Natural killer cell (primary cell): ENCODE measurements at places on chromosomes 2 and 18.

DNA sequence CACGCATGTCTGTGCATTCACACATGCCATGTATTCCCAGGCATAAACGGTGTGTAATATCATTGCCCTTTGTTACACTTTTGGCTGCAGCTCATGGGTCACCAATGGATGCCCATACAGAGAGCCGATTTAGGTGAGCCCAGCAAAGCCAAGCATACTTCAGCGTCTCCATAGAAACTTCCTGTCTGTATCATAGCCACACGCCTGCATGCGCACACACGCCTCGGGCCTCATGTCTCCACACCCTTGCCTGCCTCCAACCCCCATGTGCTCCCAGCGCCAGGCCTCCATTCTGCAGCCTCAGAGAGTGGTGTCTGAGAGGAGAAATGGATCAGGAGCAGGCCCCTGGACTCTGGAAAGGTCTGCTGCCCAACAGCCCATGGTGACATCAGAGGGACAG lies 33.5 kb upstream of the SELENOI start:
- no peak for DNase-seq

- DNase-seq = no peak
Measured at GRCh38 chr2:23579674-23580073, 194.7 kb downstream of the KLHL29 start.

GRCh38 chr2:201260302-201260800 lies at the start of gene CASP8:
TSS of gene CASP8 (plus strand) at chr2:201260536. CDS start at chr2:201266487, 5,951 bp downstream.
- DNase-seq = peak; percentile 69

DNA sequence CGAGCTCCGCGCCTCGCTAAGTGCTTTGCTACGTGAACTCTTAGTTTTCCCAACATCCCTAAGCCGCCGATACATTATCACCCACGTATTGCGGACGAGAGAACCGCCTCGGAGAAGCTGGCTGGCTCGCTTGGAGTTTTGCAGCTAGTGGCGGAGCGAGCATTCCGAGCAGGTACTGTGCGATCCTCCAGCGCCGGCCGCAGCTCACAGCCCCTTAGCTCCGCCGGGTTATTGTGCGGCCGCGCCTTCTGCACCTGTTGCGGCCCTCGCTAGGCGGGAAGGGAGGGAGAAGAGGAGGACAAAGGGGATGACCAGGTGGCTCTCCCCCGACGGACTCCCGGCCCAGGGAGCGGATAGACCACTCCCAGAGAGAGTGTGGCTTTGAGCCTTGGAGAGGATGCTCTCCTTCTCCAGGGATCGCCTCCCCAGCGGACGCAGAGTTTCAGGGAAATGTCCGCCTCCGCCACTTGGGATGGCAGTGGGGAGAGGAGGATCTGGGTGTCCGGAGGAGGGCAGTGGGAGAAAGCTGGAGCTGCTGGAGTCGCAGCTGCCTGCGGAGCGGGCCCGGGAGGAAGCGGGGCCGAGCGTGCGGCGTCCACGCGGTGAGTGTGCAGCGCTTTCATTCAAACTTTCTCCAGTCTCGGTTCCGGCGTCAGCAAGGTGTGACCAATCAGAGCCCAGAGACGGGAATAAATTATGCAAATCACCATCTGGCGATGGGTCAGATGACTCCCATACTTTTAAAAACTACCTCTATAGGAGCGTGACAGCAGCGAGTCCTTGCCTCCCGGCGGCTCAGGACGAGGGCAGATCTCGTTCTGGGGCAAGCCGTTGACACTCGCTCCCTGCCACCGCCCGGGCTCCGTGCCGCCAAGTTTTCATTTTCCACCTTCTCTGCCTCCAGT lies at the start of gene LIPG:
TSS of gene LIPG (plus strand) at position 769 of the 905 bp plus-strand sequence. CDS start 252 bp downstream, outside the sequence.
- DNase-seq = peak; percentile 37

DNA sequence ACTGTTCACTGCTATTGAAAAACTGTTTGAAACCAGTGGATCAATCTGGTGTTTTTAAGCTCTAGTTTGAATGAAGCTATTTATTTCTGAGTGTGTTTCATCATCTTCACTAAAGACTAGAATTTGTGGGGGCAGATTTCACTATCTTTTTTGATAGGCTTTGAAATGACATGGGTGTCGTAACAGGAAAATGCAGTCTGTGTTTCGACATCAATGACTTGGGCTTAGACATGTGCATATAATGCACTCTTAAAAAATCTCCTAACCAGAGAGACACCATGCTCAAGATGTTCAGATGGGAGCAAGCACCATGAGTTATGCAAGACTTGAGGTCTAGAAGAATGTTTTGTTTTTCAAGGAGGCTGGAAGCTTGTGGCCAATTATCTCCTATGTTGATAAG lies 221.6 kb downstream of the GPD2 start:
- no peak for DNase-seq

GRCh38 chr18:78912844-78913243 lies 66.8 kb upstream of the SALL3 start:
- no peak for DNase-seq

DNA sequence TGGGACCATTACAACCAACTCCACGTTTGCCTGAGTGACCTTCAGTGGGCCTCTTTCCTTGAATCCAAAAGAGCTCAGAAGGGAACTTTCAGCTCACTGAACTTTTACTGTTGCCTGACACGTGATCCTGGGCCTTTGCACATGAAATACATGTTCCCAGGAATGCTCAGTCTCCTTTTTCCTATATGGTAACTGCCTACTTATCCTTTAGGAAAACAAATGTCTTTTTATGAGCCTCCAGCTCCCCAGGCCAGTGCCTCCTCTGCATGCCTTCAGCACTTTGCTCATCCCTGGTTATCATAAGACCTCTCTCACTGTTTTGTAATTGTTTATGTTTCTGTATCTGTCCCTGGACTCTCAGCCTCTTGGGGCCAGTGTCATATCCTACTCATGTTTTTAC lies 5.1 kb downstream of the PLA2R1 start:
- no peak for DNase-seq

GRCh38 chr2:141058556-141058955 lies 1072.3 kb downstream of the LRP1B start:
- DNase-seq = no peak

GRCh38 chr18:23143815-23144261 lies 8.6 kb downstream of the CABLES1 start:
- DNase-seq = no peak

DNA sequence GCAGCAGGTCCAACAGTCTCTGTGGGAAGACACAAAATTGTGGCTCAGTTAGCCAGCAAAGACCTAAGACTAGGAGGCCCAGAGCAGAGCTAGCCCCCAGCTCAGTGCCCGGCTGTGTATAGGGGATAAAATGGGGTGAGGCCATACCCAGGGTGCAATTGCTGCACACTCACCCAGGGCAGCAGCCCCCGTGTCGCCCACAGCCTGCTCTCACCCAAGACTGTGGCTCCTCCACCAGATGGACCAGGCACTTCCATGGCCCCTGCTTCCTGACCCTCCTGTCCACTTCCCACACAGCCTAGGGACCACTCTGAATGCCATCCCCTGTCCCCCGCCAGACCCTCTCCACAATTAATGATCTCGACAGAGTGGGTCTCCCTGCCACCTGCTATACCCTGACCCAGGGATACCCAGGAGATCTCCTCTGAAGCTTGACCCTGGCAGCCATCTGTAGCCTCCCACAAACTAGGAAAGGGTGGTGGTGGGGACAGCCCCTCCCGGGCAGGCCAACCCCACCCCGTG lies 85.7 kb downstream of the HS1BP3 start:
- DNase-seq = no peak

DNA sequence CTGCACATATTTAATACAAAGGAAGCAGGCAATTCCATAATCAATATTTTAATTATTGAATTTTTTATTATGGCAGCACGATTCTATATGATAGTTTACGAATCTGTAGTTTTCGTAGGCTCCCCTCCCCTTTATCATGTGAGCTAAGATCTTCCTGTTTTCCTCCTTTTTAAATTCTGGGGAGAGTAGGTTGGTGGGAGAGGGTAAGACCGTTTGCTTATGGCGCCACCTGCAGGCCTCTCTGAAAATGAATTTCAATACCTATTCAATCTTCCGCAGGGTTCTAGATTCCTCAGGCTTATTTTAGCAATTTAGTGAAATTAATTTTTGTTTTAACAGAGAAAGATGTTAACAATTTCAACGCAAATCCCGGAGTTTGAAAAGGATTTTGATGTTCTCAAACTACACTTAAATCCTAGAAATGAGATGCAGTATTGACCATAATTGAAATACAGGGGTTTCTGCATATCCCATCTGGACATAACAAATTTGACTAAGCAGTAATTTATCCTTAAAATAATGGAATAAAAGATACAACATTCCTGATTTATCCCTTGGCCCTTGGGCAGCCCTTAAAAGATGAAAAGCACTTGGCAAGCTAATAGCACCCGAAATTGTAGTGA lies 12.8 kb upstream of the GBX2 start:
- DNase-seq = peak; percentile 58

DNA sequence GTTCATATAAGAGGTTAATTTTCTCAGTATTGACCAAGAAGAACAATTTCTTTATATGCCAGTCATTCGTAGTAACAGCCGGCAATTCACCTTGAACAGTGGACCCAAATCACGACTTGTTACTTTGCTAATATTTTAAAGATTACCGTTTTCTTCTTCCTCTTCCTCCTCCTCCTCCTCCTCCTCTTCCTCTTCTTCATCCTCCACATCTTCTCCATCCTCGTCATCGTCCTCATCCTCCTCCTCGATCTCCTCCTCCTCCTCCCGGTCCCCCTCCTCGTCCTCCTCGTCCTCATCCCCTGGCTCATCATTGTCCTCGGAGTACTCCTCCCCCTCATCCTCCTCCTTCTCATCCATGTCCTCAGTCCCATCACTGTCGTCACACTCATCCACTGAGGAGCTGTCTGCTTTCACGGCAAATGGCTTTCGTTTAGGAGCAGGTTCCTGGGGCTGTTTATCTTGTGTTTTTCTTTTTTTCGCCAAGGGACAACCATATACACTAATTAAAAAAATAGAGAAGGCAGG lies 198.6 kb upstream of the PXDN start:
- DNase-seq = no peak

DNA sequence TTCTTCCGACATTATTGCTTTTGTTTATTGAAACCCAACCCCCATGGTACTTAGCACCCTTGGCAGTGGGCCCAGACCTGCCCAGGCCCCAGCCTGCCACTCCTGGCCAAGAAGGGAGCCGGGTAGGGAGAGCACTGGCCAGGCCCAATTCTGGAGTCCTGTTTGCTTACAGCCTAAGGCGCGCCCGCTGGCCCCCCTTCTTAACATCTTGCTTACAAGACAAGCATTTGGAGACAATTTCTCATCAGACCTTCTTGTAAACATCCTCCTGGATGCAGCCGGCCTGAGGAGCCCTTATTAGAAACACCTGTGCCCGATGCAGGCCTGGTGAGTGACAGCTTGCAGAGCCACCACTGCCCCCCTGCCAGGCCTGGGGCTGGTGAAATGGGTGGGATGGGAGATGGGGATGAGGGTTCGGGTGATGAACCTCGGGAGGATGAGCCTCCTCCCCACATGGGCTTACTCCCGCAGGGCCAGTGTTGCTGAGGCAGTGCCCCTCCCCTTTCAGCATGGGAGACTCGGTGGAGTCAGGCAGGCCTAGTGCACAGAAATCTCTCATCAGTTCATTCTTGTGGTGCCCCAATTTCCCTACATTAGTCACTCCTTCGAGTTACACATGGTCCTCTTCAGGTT lies 217.5 kb downstream of the CYP26B1 start:
- no peak for DNase-seq

GRCh38 chr2:140462990-140463389 lies 1667.8 kb downstream of the LRP1B start:
- DNase-seq = no peak

DNA sequence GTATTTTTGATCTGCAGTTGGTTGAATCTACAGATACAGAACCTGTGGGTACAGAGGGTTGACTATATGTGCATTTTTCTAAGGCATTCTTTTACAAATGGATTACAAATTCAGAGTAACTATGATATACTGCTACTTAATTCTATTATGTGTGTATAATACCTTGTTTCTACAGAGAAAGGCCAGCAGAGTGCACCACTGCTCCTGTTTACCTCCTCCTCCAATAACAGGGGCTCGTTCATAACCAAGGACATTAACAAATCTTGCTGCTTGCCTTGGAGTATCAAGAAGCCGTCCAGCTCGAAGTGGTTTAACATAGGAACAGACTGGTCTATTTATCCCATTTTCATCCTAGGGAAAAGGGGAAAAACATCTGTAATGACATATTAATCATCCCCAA lies 16.4 kb downstream of the CEP76 start:
- DNase-seq = no peak

GRCh38 chr2:1891971-1892486 lies 147.7 kb upstream of the PXDN start:
- DNase-seq = no peak

DNA sequence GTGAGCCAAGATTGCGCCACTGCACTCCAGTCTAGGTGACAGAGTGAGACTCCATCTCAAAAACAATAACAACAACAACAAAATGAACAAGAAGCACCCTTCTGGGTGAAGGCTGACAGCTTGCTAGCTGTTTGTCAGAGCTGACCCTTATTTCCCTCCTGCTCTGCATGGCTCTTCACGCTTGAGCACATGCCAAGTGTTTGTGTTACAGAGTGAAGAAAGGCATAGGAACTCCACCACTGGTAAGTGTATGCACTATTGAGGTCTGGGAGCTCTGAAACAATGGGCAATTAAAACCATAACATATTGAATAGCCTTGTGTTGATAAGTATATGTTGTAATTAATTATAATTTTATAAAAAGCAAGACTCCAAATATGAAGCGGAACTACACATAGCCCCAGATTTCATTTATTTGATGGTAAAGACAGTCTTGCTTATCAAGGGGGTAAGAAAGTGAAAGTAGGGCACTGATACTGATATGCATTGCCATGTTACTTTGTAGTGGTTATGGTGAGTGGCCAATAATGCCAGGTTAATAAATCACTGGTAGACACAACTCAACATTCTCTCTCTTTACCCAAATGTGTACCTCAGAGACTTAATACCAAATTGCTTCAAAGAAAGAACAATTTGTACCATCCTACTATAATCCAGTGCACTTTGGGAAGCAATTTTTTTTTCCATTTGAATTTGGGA lies 163.4 kb downstream of the VWC2L start:
- no peak for DNase-seq

- no peak for DNase-seq
Measured at GRCh38 chr2:48406116-48406515, 123.8 kb upstream of the STON1 start.

GRCh38 chr18:26039203-26039602 lies 51.2 kb downstream of the SS18 start:
- no peak for DNase-seq

DNA sequence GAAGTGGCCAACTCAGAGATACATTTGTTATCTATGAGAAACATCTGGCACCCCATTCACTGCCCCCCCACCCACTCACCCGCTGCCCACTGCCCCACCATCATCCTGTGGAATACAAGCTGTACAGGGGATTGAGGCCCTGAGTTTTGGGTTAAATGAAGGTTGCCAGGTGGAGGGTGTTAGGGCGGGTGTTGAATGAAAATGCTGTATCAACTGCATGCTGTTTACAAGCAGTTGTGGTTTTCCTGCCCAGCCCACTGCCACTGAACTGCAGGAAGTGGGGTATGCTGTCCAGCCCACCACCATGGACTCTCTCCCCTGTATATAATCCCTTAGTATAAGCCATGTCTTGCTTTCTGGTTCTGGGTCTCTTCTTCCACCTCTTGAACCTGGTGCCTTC lies 481.9 kb downstream of the METTL4 start:
- no peak for DNase-seq

DNA sequence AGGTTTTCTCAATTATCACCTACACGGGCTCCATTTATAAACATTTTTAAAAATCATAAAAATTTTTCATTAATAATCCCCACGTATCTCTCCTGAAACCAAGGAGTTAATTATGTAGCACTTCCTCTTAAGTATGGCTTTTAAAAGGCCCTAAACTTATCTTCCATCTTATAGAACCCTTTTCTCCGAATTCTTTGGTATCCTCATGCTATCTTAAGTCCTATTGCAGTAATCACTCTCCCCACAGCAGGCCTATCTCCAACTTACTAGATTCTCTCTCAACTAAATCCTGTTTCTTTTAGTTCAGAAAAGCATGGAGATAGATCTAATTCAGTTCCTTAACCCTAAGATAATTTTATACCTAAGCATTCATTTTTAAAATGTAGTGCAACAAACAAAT lies 26.2 kb downstream of the RPRD1A start:
- no peak for DNase-seq
